Left lung (tissue), 14 donors: ENCODE measurements at places on chromosomes 3 and 15. TPM values are rescaled to one million over a fixed set of nuclear protein-coding genes. Genes with fewer than 3 reads are reported as not detected.

DNA sequence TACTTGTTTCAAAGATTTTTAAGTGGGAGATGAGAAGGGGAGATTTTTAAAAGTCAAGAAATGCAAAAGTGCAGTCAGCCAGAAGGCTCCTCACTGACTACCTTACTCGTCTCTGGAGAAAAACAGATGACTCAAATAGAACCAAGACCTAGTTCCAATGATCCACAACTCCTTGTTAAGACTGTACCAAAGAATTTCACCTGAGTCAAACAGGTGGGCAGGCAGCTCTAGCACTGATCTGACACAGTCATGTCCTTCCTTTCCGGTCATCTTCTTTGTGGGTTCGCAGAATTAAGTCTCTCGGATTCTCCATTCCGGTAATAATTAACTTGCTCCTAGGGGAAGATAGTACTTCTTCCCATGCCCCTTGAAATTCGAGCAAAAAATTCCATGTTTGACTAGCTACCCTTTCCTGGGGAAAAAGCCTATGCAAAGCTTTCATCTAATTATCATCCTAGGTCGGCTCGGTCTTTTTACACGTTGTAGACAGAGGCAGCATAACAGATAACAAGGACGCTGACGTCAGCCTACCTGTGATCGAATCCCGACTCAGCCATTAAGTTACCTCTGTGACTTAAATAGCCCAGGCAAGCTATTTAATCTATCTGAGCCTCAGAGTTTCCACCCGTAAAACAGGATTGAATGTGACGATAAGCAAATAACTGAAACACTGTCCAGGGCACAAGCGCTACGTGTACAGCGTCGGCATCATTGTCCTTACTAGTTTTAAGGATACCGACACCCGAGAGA, 758 bp downstream of the SELENOK start:
- H3K4me1 ChIP-seq = peaks cover 31% of the 10 kb centered on the region
- H3K27me3 ChIP-seq = peaks cover 10% of the 10 kb centered on the region
- peak overlapping the region; percentile 93 for H3K27ac ChIP-seq
- peaks cover 21% of the 10 kb centered on the region for H3K36me3 ChIP-seq
- peak overlapping the region; percentile 84 for H3K4me3 ChIP-seq

- DNase-seq = no peak
- no peak overlapping the region for H3K4me3 ChIP-seq
- no peaks in the 10 kb centered on the region for H3K36me3 ChIP-seq
- H3K4me1 ChIP-seq = peaks cover 69% of the 10 kb centered on the region
- H3K27ac ChIP-seq = peak overlapping the region; percentile 91
These were observed 1.9 kb downstream of the EHD4 start for GRCh38 chr15:41970456-41970855.

DNA sequence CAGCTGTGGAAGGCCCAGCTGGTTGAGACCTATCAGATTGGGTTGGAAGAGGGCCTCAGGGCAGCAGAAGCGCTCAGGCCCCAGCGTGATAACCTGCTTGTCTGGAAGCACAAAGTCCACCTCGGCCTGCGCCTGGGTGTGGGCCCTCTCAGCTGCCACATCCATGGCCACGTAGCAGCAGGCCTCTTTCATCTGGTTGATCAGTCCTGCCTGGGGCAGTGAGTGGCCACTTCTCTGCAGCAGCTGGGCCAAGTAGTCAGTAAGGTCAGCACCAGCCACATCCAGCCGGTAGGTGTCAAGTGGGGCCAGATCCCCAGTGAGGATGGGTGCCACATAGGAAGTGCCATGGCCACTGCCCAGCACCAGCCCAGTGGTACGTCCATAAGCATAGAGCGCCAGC, 3.9 kb upstream of the CAMKV start:
- DNase-seq = no peak
- H3K36me3 ChIP-seq = no peaks in the 10 kb centered on the region
- H3K4me1 ChIP-seq = no peaks in the 10 kb centered on the region
- H3K4me3 ChIP-seq = no peak overlapping the region
- H3K27me3 ChIP-seq = peaks cover 28% of the 10 kb centered on the region

ADGRG7 gene
- total RNA-seq = not detected
